ENCODE measurements at places on chromosomes 16 and 17. TPM values are rescaled to one million over a fixed set of nuclear protein-coding genes. Genes with fewer than 3 reads are reported as not detected.

Gene C16orf74
- 1.8 TPM for polyA plus RNA-seq

Gene INO80E
- 34.3 TPM for polyA plus RNA-seq

Gene NPIPA7
- 1.8 TPM for polyA plus RNA-seq

Gene GDPD1
- 0.33 TPM for polyA plus RNA-seq

Gene CES5A
- polyA plus RNA-seq = not detected

Gene OR2C1
- polyA plus RNA-seq = not detected

Gene SCGB1C2
- polyA plus RNA-seq = not detected

Gene TP53TG3F
- polyA plus RNA-seq = not detected

Gene CHRNE
- not detected for polyA plus RNA-seq

Gene HOXB1
- not detected for polyA plus RNA-seq

Gene OR3A3
- not detected for polyA plus RNA-seq

All from GM12878 (cell line).